ENCODE measurements at places on chromosomes 13 and 19.

GRCh38 chr13:42654722-42655121, 80.8 kb downstream of the TNFSF11 start:
- no peak for DNase-seq

- DNase-seq, result no peak
Measured at GRCh38 chr19:28425046-28425931, 787.7 kb downstream of the UQCRFS1 start.

GRCh38 chr13:111614613-111615012, 294.2 kb downstream of the TEX29 start:
- no peak for DNase-seq

GRCh38 chr13:101181076-101181685, 235.1 kb downstream of the NALCN start:
- no peak for DNase-seq

GRCh38 chr13:45575830-45576180, 39.7 kb downstream of the ERICH6B start:
- no peak for DNase-seq

DNA sequence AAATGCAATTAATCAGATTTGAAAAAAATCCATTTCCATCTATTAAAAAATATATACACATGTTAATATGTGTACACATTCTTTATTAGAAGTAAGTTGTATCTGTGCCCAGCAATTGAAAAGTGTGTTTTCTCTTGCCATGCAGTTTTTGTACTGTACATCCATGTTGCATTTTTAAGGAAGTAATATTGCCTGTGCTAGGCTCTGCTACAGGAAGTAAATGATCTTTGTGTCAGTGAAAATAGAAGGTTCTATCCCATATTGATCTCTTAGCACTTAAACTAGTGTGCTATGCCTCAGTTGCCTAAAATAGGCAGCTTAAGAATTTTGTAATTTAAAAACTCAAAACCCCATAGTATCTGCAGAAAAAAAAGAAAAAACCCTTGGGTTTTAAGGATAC, 122.5 kb downstream of the CDK8 start:
- no peak for DNase-seq

DNA sequence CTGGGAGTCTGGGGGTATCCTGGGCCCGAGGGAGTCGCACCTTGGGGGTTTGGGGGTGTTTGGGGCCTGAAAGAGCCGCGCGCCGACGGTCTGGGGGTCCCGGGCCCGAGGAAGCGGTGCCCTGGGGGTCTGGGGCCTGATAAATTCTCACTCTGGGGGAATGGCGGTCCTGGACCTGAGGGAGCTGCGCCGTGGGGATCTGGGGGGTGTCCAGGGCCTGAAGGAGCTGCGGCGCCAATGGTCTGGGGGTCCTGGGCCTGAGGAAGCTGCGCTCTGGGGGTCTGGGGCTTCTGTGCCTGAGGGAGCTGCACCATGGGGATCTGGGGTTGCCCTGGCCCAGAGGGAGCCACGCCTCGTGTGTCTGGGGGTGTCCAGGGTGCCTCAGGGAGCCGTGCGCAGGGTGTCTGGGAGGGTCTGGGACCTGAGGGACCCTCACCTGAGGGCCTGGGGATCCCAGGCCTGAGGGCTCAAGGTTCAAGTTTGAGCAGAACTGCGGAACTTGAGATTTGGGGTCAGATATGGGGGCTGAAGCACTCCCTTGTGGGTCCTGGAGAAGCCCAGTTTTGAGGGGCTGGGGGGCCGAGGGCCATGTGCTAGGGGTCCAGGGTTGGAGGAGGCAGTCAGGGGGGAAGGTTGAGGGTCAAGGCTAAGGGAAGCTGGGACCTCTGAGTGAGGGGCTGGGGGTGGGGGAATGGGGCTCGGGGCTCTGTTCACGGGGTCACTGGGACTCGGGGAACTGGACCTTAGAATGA, 1.1 kb downstream of the HDGFL2 start:
- DNase-seq, result no peak

DNA sequence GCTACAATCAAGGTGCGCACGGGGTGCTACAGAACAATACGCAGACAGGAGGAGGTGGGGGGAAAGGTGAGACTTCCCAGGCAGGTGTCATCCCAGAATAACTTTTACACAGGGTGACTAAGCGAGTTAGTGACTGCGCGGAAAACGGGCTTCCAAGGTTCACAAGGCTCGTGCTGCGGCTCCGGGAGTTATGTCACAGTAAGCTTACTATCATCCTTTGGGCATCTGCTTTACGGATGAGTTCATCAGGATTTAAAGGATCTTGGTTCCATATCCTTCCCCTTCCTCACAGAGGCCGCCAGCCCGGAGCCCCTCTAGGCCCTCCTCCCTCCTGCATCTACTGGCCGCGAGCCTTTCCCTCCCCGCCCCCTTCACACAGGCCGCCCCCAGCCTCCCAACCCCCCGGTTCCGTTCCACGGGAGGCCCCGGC, 474 bp upstream of the IFT88 start:
- DNase-seq, result no peak

Data from activated CD8-positive, alpha-beta memory T cell treated with anti-CD3 and anti-CD28 coated beads for 48 hours (primary cell).